ENCODE measurements at places on chromosomes 7 and 10. TPM values are rescaled to one million over a fixed set of nuclear protein-coding genes. Genes with fewer than 3 reads are reported as not detected.
A peak's percentile ranks its signal among the peaks of the same experiment; 100 is the strongest.

DNA sequence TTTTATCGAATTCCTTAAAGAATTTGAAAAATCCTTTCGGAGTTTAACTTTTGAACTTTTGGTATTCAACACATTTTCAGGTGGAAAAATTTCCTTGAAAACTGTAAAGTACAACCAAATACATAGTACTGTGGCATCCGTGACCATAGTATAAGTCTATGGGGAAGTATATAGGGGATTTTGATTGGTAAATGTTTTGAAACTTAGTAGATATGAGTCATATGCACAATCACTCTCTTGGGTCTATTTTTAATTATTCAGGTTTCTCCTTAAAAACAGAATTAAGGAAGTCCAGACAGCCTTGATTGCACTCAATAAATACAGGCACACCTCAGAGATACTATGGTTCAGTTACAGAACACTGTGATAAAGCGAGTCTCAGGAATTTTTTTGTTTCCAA lies 64.2 kb downstream of the AVL9 start:
- DNase-seq, result no peak

GRCh38 chr7:106068538-106068961 lies 43.6 kb downstream of the SYPL1 start:
- no peak for DNase-seq

DNA sequence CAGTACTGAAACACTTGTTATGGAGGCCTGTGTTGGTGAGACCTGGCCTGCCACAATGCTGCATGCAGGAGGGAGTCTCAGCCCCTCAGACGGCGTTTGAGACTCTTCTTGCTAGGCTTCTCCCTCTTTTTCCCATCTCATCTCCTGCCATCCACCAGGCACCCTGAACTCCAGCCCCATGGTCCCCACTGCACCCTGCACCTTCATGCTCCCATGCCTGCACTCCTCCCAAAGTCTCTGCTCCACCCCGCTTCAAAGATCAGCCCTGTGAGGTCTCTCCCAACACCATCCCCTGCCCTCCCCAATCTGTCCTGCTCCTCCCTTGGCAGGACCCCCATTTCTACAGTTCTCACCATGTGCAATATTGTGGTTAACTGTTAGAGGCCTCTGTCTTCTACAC lies 61.7 kb downstream of the VOPP1 start:
- no peak for DNase-seq

GRCh38 chr7:108268200-108268820 lies 138.1 kb upstream of the LAMB4 start:
- no peak for DNase-seq

- no peak for DNase-seq
Measured at GRCh38 chr7:43877968-43878864, 8.9 kb upstream of the MRPS24 start.

- no peak for DNase-seq
Measured at GRCh38 chr7:78080241-78080640, 281.7 kb downstream of the PHTF2 start.

GRCh38 chr10:29026802-29027580 lies 261.9 kb upstream of the LYZL1 start:
- no peak for DNase-seq

DNA sequence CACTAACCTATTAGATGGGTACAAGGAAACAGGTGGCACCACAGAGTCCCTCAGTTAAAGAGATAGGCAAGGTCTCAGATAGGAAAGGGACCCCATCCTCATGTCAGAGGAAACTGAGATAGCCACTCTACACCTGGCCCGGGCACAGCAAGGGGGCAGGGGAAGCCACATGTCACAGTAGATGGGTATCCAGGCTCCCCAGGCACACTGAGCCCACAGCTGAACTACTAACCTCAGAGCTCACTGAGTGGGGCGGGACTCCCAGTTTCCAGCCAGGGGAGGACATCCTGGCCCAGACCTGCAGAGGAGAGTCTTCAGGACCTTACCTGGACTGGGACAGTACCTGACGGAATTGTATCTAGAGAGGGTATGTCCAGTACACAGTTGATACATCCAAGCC lies 3.7 kb upstream of the CDHR1 start:
- no peak for DNase-seq

DNA sequence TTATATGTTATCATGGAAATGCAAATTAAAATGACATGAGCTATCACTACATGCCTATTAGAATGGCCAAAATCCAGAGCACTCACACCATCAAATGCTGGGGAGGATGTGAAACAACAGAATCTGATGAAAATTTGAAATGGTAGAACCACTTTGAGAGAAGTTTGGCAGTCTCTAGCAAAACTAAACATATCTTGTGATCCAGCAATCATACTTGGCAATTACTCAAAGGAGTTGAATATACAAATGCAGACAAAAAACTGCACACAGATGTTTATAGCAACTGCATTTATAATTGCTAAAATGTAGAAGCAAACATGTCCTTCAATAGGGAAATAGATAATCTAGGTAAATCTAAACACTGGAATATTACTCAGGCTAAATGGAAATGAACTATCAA lies 1164.9 kb downstream of the DNAJB9 start:
- no peak for DNase-seq

DNA sequence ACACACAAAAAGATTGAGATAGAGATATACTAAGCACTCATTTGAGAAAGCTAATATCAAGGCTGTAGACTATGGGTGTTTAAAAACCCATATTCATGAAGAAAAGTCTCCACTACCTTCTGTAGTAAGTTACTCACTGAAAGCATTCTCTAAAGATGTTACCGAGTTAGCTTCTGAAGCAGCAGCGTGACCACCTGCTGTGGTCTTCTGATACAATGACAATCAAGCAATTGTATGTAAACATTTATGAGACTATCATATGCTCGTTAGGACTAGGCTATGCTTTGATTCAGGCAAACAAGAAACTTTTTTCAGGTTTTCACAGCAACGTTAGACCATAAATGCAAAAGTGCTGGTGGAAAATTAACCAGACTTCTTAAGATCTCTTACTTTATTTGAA lies 11.2 kb downstream of the RHOBTB1 start:
- no peak for DNase-seq

GRCh38 chr10:28317760-28318159 lies 14.9 kb upstream of the MPP7 start:
- DNase-seq, result no peak

DNA sequence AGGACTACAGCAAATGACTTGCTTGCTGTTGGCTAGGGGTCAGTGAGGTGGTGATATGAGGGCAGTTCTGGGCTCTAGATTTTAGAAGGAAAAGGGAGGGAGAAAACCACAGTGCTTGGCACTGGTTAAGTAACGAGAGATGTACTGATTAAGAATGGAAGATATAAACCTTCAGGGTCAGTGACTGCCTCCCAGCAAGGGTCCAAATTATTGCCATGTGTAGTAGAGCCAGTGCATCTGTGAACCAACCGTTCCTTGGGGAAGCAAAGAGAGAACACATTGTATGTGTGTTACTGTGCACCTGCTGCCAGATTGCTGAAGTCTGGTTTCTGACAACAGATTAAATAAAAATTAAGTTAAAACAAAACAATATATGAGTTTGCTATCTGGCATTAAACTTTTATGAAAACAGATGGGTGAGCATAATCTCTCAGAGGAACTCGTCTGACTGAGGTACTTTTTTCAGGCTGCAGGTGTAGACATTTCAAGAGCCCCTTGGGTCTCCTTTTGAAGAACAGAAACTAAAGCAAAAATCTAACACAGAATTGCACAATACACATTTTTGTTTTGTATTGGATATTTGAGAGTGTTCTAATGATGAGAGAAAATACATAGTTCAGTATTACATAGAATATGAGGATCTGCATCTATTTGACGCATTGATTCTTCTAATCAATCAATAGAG lies 1120.6 kb downstream of the SORCS3 start:
- no peak for DNase-seq

DNA sequence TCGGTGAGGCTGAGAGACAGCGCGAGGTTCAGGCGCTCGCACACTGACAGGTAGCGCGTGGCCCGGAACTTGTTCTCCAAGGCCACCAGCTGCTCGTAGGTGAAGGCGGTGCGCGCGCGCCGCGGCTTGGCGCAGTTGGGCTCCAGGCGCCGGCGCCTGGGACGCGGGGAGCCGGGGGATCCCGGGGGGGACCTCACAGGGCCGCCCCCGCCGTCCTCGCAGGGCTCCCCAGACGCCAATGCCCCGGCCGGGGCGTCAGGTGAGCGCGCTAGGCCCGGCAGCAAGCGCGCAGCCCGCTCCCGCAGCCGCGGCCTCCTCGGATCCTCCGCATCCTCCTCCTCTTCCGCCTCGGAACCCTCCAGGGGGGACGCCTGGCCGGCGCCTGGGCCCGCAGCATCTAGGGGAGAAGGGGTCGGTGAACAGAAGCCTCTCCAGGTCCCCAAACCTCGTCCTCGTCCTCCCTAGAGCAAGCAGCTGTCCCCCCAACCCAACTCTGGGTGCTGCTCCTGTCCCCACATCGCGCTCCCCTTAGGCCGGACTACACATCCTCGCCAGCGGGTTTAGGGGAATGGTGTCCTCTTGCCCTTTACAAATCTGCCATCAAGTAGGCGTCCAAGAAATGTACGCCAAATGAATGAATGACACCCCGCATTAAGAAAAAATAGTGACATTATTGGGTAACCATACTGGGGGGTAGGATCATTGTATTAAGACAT lies 1.9 kb downstream of the NKX1-2 start:
- DNase-seq, result peak; percentile 28

DNA sequence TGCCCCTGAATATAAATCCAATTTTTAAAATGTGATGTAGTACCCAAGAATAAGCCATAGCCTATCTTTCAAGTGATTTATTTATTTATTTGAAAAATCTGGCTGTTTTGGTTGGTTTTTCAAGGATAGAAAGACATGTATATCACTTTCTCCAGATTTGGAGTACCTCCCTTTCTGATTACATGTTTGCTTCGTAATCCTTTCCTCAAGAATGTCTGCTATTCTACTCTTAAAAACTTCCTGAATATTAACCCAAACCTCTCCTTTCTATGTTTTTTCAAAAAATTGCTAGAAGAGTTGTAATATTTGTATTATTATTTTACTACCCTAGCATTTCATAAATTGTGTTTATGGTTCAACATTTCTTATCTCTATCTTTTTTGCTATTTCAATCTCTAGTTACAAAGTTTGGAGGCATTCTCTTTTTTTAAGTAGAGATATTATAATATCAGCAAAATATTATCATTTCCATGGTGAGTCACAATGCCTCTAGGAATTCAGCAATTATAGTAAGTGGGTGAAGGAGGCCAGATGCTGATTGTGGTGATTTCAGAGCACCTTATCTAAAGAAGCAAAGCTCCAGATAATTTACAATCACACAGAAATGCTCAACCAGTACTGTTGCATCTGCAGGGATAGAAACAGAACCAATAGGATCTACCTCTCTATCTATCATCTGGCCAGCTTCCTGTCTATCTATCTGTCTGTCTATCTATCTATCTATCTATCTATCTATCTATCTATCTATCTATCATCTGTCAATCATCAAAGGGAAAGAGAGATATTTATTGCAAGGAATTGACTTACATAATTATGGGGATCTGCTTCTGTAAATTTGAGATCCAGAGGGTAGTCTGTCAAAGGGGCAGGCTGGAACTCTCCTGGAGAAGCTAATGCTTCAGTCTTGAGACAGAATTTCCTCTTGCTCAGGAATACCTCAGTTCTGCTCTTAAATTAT lies 412.5 kb upstream of the SEMA3C start:
- DNase-seq, result no peak

GRCh38 chr7:113763226-113763625 lies 155.6 kb downstream of the PPP1R3A start:
- DNase-seq, result no peak

- DNase-seq, result no peak
Measured at GRCh38 chr7:102843850-102844249, 69.0 kb upstream of the LRRC17 start.

- no peak for DNase-seq
Measured at GRCh38 chr10:30784524-30784896, 155.0 kb upstream of the LYZL2 start.

- DNase-seq, result no peak
Measured at GRCh38 chr10:94035982-94036765, 42.4 kb downstream of the PLCE1 start.

- DNase-seq, result no peak
Measured at GRCh38 chr10:69685802-69686585, 55.9 kb downstream of the FAM241B start.

DNA sequence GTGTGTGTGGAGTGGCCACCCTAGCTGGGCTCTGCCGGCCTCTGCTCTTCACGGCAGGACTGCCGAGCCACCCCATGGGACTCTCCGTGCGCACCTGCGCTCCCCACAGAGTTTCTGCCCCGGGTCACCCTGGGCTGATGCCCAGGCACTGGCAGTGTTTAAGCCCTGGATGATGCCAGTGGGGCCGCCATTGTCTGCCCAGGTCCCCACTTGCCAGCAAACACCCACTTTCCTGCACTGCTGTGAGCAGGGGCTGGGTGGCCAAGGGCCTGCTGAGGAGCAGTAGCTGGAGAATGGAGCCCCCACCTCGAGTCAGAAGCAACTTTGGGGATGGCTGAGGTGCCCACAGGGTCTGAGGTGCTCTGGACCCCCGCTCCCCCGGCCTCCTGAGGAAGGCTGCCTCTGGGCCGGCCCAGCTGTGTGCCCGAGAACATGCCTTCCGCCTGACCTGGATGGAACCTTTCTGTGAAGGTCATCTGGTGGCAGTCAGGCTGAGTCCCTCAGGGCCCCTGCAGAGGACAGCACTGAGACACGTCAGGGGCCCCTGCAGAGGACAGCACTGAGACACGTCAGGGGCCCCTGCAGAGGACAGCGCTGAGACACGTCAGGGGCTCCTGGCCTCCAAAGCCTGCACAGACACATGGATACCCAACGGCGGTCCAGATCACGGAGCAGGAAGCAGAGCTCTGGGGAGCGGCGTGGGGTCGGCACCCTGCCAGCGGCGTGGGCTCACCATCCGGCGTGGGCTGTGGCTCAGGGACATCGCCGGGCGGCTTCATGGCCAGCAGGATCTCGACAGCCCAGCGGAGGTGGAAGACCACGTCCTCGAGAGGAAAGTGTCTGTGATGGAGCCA lies 62.0 kb downstream of the CFAP46 start:
- DNase-seq, result no peak

DNA sequence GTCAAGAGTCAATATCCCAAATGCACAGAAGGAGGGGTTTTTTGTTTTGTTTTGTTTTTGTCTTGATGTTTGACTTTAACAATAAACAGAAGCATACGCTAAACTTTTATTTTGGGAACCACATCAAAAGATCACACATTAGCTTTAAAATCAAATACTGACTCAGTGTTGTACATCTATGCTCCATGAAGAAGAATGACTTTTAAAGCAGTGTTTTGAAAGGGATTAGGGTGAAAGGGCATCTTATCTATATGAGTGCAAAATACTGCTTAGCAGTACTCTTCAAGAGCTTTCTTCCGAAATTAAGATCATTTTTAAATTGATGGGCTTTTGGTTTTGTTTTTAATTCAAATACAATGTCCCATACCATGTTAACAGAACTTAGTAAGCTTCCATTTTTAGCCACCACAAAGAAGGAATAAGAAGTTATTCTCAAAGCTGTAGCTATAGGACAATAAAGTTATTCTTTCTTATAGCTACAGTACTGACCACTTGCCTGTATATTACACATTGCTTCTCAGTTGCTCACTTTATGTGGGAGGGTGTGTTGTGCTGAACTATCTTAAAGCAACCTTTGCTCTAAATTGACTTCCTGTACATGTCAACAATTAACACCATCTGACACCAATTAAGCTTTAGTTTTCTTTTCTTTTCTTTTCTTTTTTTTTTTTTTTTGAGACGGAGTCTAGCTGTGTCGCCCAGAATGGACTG lies 144.3 kb upstream of the KAT6B start:
- DNase-seq, result no peak

GRCh38 chr10:129505500-129506075 lies 38.5 kb downstream of the MGMT start:
- DNase-seq, result no peak

GRCh38 chr7:89695241-89695640 lies 459.0 kb upstream of the STEAP1 start:
- DNase-seq, result no peak

The HOXA10 gene
- total RNA-seq, result not detected

The ITPRID1 gene
- total RNA-seq, result 3.1 TPM

The HMX2 gene
- total RNA-seq, result not detected

The PTPRZ1 gene
- total RNA-seq, result 0.74 TPM

The MSMB gene
- not detected for total RNA-seq
